ENCODE measurements at places on chromosomes 6 and 20.

GRCh38 chr6:146456886-146457285, 86.7 kb upstream of the RAB32 start:
- no peak for DNase-seq

DNA sequence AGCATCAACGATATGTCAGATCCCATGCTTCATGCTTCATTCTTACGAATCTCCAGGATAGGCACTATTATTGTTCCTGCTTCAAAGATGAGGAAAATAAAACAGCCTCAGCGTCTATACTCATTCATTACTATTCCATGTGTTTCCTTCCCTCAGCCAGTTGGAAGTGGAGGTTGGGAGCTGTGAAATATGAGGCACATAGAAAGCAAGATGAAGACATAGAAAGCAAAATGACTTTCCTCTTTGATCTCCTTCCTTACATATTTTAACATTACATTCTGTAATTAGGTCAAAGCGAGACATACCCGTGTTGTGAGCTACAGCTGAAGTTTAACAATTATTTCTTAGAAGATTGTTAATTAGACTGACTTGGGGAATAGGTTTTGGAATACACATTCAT, 125.4 kb downstream of the FYN start:
- peak; percentile 80 for DNase-seq

GRCh38 chr20:45704969-45705637, at the start of gene WFDC10B:
WFDC10B (minus strand) TSS chr20:45705019; CDS start chr20:45685992, 19,027 bp downstream.
- DNase-seq: no peak

DNA sequence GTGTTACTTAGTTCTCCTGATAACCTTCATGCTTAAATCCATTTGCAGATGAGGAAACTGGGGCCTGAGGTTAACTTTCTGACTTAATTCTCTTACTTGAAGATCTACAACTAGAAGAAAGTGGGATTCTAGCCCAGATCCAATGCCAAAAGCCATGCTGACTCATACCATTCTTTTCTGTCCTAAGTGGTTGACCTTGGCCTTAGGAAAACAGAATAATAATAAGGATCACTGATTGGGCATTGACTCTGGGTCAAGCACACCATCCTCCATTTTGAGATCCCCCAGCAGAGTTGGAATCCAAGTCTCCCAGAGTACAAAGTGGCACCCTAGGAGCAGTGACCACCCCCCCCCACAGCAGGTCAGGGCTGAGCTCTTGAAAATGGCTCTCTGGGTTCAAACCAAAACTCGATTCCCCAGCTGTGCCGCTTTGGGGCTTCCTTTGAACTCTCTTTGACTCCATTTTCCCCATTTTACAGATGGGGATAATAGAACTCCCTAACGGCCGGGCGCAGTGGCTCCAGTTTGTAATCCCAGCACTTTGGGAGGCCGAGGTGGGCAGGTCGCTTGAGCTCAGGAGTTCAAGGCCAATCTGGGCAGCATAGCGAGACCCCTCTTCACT, 12.8 kb upstream of the ZNF217 start:
- peak; percentile 89 for DNase-seq

- DNase-seq: no peak
These were observed 7.4 kb upstream of the SLC22A2 start for GRCh38 chr6:160265869-160266476.

DNA sequence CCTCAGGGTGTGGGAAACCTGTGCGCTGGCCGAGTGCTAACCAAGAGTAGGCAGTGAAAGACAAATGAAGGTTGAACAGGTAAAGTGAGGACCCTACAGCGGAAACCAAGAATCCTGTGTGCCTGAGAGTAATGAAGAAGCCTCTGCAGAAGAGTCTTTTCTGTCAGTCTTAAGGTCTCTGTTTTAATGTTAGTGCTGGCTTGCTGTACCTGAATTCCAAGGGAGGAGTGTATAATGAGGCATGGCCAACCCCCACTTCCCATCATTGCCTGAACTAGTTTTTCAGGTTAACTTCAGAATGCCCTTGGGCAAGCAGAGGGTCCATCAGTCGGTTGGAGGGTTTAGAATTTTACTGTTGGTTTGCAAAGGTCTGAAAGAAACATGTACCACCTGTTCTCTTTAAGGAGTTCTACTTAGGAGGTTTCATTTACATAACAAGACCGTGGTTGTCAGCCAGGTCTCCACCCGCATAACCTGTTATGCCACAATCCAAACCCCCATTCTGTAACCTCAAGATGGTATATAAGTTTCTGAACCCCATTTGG, 589 bp upstream of the PDCD2 start:
- no peak for DNase-seq

DNA sequence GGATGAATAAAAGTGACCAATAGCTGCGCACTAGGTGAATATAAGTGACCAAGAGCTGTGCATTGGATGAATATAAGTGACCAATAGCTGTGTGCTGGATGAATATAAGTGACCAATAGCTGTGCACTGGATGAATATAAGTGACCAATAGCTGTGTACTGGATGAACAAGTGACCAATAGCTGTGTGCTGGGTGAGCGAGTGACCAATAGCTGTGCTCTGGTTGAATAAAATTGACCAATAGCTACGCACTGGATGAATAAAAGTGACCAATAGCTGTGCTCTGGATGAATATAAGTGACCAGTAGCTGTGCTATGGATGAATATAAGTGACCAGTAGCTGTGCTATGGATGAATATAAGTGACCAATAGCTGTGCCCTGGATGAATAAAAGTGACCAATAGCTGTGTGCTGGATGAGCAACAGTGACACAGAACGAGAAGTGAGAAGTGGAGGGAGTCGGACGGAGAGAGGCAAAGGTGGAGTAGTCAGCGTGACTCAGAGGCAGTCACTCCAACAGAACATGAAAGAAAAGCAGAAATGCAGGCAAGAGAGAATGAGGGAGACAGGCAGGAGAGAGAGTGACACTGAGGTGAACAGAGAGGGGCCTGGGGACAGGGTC, 38.5 kb downstream of the RBM38 start:
- DNase-seq: no peak

DNA sequence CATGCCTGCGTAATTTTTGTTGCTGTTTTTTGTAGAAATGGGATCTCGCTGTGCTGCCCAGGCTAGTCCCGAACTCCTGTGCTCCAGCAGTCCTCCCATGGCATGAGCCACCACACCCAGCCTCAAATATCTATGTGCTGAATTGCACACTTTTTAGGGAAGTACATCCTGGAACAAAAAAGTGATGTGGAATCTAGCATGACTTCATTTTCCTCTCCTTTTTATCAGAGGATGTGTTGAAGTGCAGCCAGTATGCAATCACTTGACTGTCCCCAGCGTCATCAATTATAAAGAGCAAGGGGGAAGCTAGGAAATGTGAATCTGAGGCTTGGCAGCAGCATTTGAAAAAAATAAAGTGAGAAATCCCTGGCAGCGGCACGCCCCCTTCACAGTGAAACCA, 6.4 kb upstream of the EXOC2 start:
- DNase-seq: peak; percentile 63

DNA sequence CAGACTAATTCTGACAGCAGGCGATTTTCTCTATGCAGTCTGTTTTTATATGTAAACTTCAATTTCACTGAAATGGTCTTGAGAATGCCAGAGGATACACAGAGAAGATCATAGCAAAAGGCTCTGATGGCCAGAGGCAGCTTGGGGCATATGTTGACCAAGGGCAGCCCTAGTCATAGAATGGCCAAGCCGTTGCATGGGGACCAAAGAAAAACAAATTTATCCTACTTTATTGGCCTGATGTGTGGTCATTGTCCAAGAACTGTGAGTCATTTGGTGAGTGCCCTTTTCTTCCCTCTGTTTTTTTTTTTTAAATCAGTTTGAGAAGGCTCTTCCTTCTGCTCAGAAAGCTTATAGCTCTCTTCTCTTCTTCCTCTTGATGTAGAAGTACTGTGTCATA, 5.8 kb downstream of the HDGFL1 start:
- DNase-seq: peak; percentile 24

- no peak for DNase-seq
These were observed 21.4 kb downstream of the GSTA2 start for GRCh38 chr6:52741872-52742271.

DNA sequence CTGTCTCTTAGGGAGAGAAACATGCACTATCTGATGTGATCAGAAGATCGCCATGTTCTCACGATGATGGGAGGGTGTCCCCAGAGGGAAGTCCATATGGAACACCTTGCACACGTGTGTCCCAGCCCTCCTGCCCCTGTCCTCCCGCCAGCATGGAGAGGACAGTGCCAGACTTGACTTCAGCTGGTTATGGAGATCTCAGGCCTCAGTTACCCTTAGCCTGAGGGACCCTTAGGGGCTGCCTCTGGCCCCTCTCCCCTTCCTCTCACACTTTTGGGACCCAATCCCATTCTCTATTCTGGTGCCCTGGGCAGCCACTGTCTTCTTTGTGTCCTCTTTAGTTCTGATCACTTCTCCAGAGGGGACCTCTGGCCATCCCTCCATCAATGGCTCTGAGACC, 1.6 kb downstream of the TREML4 start:
- DNase-seq: no peak
